SW480 (cell line): ENCODE measurements at places on chromosomes 2 and 18.
A peak's percentile ranks its signal among the peaks of the same experiment; 100 is the strongest.

DNA sequence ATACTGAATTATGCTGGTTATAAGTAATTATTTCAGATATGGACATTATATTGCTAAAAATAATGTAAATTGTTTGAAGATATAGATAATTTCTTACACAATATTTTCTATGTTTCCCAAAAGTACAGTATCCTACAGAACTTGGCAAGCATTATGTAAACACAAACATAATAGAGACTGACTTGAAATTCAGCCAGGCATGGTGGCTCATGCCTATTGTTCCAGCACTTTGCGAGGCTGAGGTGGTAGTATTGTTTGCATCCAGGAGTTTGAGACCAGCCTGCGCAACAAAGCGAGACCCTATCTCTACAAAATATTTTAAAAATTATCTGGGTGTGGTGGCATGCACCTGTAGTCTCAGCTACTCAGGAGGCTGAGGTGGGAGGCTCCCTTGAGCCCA is 1300.5 kb upstream of the DDX18 start:
- no peak for DNase-seq

DNA sequence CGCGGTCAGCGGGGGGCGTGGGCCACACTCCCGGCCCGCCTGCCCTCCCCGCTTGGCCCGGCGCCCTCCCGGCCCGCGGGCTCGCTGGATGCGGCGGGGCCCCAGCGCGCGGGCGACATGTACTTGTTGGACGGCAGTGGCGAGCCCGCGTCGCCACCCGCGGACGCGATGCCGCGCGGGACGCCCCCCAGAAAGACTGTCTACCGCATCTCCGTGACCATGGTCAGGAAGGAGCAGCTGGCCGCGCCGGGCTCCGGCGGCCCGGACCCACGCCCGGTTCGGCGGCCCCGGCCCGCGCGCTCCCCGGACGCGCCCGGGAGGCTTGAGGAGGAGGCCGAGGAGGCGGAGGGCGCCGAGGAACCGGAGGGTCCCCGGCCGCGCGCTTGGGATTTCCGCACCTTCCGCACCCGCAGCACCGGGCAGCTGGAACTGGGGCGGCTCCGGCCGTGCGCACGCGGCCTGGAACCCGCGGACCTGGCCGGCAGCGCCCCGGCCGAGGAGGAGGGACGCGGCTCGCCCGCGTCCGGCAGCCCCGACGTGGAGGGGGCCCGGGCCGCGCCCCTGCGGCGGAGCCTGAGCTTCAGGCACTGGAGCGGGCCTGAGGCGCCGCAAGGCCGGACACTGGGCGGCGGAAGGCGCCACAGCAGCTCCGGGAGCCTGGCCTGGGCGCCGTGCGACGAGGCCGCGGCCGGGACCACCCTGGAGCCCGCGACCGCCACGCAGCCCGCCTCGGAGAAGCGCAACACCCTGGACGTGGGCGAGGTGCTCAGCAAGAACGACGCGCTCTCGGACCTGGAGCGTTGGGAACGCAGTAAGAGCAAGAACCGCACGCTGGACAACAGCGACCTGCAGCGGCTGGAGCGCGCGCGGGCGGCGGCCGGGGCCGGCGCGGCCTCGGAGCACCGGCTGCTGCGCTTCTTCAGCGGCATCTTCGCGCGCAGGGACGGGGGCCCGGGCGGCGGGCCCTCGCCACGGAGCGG is 176.4 kb downstream of the AGAP1 start:
- peak; percentile 67 for DNase-seq

GRCh38 chr2:38565333-38565732 is 37.4 kb downstream of the HNRNPLL start:
- DNase-seq = no peak

DNA sequence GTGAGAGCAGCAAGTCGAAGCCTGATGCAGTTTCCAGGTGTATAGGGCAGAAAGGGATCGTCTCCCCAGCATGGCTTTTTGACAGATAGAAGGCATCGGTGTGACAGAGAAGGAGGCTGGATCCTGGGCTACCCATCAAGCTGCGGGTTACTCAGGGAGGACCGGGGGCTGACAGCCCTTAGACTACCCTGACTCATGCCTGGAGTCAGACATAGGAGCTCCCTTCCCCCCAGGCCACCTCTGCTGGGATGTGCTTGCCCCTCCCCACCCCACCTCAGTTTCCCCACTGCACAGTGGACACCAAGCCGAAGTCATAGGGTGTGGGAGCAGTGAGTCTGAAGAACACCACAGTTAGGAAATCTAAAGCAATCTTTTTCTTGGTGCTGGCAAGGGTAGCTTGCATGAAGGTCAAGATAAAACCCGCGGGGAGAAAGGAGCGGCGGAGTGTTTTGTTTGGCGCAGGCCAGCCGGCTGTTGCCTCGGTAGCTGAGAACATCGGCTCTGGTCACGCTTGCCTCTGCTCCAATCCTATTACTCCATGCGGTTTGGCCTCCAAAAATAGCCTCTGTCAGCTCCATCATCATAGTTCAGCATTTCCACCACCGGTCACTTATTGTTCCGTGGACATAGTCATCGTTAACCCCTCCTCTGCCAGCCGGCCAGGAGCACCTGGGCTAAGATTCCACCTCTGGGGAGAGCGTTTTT is 169.2 kb upstream of the GLI2 start:
- no peak for DNase-seq

GRCh38 chr2:165203689-165204559 is at the start of gene SCN3A:
Gene SCN3A (minus strand): TSS chr2:165204050. CDS start chr2:165176394, 27,656 bp downstream.
- peak; percentile 48 for DNase-seq

DNA sequence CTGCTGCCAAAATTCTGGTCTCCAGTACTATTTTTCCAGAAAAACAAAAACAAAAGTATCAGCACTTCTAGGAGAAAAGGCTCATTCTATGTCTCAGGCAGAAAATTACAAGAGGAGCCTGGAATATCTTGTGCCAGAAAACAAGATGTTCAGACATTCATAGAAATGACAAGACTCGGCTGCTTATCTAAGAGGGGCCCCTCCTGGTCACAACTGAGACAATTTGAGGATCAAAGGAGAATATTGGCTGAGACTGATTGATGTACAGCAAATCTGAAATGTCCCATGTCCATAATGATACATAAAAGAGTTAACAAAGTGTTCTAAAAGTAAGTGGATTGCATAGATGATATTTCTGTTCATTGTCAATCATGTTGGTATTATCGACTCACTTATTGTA is 2.4 kb upstream of the RPS7 start:
- DNase-seq = no peak

- no peak for DNase-seq
Observed at GRCh38 chr18:66749481-66750035, 145.7 kb upstream of the CDH19 start.

DNA sequence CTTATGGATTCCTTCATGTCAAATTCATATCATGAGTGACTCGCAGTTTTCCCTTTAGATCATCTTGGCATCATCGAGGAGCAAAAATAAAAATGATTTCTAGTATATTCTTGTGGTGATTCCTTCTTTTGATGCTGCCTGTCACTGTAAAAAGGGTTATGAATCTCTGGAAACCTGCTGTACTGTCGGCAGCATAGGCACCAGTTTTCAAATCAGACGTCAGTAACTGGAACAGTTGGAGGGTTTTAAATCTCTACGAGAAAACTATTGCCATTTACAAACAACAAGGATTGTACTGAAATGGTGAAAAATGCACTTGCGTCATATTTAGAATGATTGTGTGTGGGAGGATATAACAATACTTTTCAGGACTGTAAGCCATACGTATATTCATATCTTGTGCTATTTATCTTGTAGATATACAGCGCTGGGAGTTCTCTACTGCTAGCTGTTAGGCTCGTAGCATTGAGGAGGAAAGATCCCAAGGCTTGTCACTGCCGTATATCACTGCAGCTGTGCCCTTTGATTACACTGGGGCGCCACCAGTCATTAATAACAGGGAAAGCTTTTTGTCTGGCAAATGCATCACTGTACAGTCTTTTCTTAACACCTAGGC is 320.7 kb downstream of the MTX2 start:
- DNase-seq = no peak

- no peak for DNase-seq
Observed at GRCh38 chr2:8740136-8740535, 58.3 kb downstream of the ID2 start.

- no peak for DNase-seq
Observed at GRCh38 chr18:57741273-57741672, 61.8 kb downstream of the ATP8B1 start.

DNA sequence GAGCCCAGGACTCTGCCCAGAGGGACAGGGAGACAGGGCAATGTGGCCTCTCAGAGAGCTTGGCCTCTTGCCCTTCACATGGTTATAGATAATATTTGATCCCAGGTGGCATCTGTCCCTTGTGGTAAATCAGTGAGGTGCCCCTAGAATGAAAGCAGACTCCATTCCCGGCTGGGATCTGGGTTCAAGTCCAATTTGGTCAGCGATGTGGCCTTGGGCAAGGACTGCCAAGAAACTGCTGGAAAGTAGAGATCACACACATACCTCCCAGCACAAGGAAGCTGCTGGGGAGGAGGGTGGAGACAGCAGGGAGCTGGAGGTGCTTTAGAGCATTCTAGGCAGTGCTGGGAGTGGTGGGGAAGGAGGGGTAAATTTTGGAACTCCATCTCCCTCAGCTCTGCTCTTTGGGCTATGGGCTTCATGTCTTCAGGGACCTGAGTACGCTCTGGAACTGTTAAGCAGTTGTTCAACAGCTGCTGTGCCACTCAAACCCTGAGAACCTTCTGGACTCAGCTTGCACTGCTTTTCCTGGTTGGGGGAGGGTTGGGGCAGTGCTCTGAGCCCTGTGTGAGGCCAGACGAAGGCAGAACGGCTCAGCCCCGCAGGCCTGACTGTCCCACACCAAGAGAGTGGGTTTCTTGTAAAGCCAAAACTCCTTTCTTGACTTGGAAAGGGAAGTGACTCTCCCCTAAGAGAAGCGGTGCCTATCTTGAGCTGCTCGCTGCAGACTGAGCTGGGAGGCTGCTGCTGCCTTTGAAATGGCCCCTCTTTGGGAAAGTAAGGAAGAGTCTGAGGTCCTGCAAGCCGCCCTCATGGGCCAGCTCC is 23.0 kb downstream of the INPP5D start:
- DNase-seq = no peak

- DNase-seq = no peak
Observed at GRCh38 chr18:35683021-35683420, 101.5 kb downstream of the GALNT1 start.

DNA sequence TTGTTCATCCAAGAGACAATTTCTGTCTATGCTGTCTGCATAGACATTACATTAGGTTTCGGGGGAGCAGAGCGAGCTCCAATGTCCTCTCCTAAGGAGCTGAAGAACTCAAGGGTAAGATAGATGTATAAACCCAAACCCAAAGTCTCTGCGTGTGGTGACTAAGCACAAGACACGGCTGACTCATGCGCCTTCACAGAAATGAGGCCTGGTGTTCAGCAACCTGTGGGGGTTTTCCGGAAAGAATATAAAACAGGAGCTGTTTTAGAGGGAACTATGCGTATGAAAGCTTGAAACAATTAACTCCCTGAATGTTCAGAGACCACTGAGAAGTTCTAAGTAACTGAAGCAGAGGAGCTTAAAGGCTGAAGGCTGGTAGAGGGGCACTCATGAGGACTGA is 154.7 kb downstream of the SOX11 start:
- DNase-seq = no peak

- DNase-seq = no peak
Observed at GRCh38 chr2:41905597-41906337, 142.1 kb upstream of the PKDCC start.

GRCh38 chr2:231391981-231392380 is 3.5 kb upstream of the B3GNT7 start:
- DNase-seq = no peak

GRCh38 chr18:51135364-51135763 is 62.1 kb downstream of the MEX3C start:
- no peak for DNase-seq

DNA sequence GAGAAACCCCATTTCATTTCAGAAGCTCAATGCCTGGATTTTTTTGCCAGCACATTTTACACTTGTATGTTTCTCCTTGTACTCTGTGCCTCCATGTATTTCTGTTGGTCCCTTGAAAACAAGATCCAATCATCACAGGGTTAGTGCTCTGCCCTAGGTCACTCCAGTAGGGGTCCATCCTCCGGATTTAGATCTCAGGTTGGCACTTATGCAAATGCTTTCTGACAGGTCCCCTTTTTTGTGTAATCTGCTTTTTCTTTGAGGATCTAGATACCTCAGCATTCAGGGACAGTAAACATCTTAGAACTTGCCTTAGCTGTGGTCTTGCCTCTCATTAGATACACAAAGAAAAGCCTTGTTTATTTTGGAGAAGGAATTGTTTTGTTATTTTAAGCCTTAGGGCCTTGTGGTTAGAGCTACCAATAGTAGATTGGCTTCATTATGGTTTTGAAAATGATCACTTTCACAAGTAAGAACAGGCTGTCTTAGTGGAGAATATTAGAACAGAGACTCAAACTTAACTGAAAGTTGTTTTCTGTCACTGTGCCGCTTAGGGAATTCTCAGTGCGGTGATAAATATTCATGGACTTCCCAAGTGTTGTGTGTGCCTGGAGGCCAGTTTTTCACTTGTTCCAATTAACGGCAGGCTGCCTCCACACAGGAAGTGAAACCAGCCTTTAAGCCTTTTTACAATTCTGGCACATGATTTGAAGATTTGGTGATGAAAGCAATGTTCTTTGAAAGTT is 7.8 kb downstream of the MERTK start:
- DNase-seq = no peak

DNA sequence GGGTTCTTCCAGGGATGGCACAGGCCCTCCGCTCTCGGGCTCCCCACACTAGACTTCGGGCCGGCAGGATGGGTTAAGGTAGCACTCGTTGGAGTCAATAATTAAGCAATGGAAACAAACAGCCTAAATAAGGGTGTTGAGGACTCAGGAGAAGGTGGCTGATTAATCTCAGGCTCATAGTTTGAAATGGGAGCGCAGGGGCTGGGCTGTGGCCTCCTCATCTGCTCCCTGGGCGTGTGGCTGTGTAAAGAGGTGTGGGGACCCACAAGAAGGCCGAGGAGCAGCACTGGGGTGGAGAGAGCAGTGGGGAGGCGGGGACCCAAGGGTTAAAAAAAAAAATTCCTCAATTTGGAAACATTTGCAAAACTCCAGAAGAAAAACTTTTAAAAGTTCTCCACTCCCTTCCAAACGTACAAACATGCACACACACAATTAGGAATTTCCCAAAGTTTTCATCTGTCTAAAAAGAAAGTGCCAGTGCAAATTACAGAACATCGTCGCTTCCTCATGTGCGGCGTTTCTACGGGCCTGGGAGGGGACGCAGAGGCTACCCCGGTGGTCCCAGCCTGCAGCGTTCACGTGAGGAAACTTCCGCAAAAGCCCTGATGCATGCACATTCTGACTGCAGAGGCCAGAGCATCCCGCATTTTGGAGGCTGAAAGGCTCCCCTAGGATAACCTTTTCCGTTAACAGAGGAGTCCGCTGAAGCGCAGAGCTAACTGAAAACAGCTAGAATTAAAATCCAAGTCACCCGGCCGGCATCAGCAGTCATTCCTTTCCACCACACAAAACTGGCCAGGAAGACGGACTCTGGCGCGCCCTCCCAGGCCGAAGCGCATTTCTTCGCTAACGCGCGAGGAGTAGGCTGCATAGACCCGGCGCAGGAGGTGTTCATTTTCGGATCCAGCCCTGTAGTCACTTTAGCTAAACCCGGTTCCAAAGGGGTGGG is 1.0 kb upstream of the TUBB6 start:
- no peak for DNase-seq

DNA sequence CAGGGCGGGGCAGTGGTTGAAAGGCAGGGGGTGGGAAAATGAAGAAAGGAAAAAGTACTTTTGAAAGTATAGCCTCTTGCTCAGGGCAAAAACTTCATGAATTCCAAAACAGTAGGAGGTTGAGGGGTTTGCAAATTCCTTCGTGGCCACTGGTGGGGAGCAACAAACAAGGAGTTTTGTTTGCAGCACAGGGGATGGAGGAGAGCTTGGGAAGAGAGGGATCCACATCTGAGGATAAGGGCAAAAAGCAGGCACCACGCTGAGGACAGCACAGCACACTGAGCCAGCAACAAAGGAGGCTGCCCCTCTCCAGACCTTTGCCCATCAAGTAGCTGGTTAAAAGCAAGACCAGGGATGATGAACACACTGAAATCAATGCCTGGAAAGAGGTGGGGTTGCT is 148.9 kb downstream of the TCF4 start:
- DNase-seq = no peak
